ENCODE measurements at places on chromosomes 11 and 22.

GRCh38 chr22:50576070-50576469, 2.2 kb downstream of the CPT1B start:
- DNase-seq = no peak

- DNase-seq = no peak
These were observed 16.7 kb downstream of the AMOTL1 start for GRCh38 chr11:94784884-94785283.

GRCh38 chr11:11894486-11894885, 52.7 kb downstream of the USP47 start:
- no peak for DNase-seq

- no peak for DNase-seq
These were observed 85.9 kb downstream of the WNT7B start for GRCh38 chr22:45891021-45891421.

- no peak for DNase-seq
These were observed 34.9 kb downstream of the GRAMD4 start for GRCh38 chr22:46654927-46655595.

DNA sequence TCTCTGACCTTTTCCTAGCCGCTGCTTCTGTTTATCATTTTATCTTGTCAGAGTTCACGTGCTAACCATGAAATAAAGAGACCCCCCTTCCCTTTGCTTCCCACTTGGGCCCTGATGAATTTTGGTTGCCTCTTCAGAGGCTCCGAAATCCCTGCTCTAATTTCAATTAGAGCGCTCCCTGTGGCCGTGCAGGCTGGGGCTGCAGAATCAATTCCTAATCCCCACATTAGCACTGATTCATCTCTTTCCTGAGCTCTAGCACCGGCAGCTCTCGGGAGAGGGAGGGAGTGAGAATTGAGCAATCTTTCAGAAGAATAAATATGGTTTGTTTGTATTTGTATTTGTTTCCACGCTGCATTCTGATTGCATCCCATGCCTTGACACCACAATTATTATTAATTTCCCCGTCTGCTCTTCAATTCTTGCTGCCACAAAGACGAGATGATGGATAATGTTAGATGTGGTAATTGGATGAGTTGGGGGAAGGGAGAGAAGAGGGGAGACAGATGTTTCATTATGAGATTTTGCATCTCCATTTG, 76.9 kb downstream of the NTM start:
- DNase-seq = no peak

DNA sequence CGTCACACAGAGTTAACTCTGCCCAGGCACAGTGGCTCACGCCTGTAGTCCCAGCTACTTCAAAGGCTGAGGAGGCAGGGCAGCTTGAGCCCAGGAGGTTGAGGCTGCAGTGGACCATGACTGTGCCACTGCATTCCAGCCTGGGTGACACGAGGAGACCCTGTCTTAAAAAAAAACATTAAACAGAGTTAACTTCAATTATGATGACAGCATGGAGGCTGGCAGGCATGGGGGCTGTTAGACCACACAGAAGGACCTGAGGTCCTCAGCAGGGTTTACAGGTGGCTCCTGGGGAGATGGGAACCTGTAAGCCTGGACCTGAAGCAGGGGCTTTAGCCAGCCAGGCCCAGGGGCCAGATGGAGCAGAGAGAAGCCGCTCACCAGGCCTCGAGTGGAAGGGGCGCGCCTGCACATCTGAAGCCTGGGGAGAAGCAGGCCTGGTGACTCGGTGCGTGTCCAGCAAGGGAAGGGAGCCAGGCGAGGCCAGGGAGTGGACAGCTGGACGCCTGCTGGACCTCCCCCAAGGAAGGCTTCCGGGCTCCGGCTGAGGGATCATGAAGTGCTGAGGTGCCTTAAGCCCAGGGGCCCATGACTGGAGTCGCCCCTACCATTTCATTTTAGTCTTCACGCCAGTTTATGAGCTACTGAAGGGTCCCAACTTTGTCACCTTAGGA, 25.3 kb downstream of the RPUSD4 start:
- no peak for DNase-seq

DNA sequence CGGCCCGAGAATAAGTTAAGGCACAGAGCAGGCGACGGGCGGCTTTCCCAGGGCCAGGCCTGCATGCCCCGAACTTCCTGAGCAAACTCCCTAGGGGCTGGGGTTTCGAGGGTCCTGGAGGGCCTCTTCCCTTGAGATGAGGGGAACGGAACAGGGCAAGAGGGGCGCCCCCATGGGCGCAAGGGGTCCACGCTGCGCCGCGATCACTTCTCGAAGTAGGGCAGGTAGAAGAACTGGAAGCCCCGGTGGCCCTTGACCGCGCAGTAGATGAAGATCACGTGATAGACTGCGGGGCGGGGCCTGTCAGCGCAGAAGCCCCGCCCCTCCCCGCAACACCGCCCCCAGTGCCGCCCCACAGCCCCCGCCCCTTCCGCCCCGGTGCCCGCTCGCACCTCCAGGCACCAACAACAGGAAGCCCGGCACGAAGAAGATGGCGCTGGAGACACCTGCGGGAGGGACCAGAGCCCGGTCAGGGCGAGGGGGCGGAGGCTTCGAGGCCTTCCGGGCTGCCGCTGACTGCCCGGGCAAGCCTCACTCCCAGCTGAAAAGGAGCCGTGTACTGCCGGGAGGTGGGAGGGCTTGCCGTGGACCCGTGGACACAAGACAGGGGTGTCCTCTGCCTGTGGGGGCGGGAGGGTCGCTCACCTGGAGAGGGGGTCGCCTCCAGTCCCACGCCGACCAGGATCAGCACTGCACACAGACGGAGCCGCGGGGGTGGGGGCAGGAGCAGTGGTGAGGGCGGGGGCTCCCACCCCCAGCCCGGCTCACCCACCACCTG, 4.5 kb downstream of the TMEM134 start:
- DNase-seq = peak; percentile 56

DNA sequence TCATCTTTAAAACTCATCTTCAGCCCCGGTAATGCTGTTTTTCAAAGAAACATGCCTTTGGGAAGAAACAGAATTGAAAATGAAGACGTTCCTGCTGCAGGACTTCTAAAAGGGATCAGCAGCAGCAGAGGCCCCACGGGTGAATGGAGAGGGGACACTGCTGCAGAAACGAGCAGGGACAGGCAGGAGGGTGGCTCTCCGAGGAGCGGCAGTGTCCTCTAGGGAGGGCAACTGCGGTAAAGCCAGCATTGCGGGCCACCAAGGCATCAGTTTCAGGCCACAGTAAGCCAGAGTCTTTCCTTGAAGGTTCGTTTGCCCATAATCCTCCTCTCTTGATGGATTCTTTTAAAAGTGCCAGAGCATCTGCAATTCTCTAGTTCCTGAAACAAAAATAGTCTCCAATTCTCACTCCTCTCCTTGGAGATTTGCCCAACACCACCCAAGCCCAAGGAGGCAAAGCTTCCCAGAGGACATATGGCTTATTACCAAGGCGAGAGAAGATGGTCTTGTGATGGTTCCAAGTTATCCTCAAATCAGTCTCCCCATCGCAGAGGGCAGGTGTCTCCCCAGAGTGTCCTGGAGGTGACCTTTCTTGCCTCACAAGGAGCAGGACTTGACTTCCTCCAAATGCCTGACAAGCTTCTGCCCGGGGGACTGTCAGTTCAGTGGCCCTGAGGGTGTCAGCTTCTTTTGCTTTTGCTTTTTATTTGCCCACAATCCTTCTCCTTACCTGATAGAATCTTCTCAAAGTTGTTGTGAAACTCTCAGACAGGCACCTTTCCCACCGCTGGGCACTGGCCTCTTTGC, 341.1 kb upstream of the B3GAT1 start:
- no peak for DNase-seq

- DNase-seq = no peak
These were observed 19.3 kb downstream of the SYN3 start for GRCh38 chr22:33038836-33039235.

- no peak for DNase-seq
These were observed 17.2 kb upstream of the TSKU start for GRCh38 chr11:76765863-76766350.

DNA sequence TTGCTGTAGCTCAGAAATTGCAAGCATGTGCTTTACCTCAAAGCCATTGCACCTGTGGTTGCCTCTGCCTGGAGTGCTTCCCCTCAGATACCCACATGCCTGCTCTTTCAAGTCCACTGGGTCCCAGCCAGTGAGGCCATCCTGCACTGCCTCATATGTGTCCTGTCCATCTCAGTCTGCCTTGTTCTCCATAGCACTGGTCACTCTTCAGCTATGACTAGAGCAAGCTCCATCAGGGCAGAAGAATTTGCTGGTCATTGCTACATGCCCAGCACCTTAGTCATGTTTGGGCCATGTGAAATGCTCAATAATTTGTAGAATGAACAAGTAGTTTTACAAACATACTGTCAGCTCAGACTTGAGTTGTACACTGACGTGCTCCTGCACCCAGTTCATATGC, 64.4 kb upstream of the HORMAD2 start:
- no peak for DNase-seq

DNA sequence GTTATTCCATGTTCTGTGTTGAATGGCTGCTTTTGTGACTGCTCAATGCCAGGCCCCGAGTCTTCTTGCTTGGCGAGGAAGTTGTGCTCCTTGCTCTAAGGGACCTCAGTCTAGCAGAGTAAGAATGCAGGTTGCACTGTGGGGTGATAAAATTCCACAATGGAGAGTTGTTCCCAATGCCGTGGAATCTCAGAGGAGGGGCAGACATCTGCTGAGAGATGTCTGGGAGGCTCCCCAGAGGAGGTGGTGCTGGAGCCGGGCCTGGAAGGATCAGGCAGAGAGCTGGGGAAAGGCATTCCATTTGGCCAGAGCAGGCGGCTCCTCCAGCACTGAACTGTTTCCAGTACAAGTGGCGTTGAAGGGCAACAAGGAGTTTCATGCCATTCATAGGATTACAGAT, 55.2 kb downstream of the ST3GAL4 start:
- DNase-seq = no peak

DNA sequence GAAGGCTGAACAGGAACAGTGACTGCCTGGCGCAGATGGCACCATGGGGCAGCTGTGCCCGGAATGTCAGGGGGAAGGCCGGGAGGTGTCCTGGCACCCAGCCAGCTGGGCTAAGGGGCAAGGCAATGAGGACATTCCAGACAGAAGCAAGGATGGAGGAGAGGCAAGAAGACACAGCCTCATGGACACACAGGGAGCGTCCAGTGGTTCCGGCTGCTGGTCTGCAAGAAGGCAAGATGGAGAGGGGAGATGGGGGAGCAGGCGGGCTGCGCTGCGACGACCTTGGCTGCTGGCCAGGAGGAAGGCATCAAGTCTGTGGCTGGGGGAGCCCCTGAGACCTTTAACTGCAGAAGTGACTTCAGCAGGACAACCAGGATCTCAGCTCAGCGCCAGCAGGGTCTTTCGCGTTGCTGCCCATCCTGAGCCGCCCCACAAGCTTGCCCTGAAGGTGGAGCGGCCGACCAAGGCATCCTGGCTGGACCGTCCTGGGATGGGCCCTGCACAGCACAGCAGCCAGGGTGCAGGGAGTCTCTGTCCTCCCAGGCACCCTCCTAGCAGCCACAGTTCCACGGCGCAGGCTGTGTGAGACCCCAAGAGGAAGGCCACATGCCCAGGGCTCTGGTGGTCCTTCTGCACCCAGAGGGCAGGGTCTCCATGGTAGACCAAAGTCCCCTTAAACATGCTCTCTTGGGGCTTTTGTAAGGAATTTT, 531.7 kb downstream of the BRD1 start:
- no peak for DNase-seq

DNA sequence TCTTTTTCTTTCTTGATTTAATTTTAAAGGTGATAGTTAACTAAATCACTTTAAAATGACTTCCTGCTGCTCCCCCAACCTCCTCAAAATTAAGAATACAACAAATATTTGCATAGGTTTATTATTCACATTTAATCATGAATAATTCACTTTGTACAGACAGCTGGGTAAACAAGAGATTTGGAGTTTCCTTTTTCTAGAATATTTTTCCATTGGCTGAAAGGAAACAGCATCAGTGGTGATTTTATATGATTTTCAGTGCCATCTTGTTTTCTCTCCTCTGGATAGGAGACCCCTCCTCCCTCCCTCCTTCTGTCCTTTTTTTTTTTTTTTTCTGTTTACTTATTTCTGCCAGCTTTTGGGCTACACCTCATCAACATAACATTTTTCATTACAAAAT, 60.5 kb downstream of the LIF start:
- no peak for DNase-seq

- DNase-seq = no peak
These were observed 29.6 kb upstream of the FIBIN start for GRCh38 chr11:26964339-26964738.

GRCh38 chr11:112511911-112512310, 251.3 kb upstream of the PLET1 start:
- DNase-seq = no peak

DNA sequence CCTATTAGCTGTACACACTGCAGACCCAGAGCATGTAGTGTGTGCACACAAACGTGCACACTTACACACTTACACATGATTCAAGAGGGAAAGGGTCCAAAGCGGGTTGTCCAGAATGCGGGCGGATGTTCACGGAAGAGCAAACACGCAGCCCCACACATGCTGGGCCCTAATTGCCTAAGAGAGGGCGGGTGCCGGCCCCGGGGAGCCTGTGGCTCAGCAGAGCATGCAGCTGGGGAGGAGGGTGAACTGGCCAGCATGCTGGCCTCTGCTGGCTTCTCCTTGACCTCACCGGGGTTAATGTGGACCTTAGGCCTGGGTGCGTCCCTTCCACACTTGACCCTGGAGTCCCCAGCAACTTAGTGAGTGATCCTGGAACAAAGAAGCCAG, 816.3 kb downstream of the BRD1 start:
- no peak for DNase-seq

Data from hippocampal formation (tissue), 2 donors.